ENCODE measurements at places on chromosomes 7 and 10. TPM values are rescaled to one million over a fixed set of nuclear protein-coding genes. Genes with fewer than 3 reads are reported as not detected.
A peak's percentile ranks its signal among the peaks of the same experiment; 100 is the strongest.

The TLX1 gene
- total RNA-seq = not detected

DNA sequence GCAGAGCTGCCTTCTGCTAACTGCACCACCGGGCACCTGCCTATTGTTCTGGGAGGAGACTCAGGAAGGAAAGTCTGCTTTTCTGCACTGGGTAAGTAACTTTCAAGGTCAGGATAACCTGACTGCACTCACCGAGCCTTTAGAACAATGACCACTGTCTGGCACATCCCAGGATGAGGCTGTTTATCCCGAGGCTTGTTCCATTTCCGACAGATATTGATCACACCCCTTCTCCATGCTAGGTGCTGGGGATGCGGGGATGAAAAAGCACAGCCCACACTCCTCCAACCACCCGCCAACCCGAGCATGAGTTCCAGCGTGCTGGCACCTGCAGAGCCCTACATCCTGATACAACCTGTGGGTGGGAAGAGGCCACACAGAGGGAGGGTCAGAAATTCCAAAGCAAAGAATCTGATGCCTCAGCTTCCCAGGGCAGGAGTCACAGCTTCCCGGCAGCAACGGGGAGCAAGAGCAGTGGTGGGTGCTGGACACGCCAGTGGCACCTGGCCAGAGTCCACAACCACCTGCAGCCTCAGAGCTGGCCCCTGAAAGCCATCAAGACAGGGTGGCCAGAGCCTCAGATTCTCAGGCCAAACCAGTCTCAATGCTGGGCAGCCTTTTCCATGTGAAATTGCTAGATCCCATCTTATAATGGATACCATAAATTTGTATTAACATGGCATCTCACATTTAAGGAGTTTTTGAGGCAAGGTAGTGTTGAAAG, 34.9 kb upstream of the CNPY1 start:
- peaks cover 19% of the 10 kb centered on the region for H3K4me1 ChIP-seq
- no peaks in the 10 kb centered on the region for H3K36me3 ChIP-seq
- peaks cover 53% of the 10 kb centered on the region for H3K27me3 ChIP-seq

DNA sequence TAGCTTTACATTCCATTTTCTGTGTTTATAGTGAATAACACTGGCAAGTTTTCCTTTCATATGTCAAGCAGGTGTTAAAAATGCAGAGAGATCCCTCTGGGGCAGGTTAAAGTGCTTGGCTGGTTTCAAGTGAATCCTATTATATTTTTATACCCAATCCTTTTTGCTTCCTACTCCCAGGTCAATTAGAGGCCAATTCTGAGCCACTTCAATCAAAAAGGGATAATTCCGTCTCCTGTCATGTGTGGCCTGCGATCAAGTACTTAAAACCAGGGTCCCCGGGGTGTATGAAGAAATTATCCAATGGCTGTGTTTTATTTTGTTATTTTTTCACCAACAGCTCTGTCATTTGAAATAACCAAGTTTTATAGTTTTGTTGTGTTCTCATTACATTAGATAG, 313.2 kb downstream of the PRPF18 start:
- DNase-seq = no peak
- peaks cover 38% of the 10 kb centered on the region for H3K27me3 ChIP-seq
- H3K4me1 ChIP-seq = no peaks in the 10 kb centered on the region
- H3K4me3 ChIP-seq = no peak overlapping the region
- no peaks in the 10 kb centered on the region for H3K36me3 ChIP-seq
- H3K27ac ChIP-seq = no peak overlapping the region

DNA sequence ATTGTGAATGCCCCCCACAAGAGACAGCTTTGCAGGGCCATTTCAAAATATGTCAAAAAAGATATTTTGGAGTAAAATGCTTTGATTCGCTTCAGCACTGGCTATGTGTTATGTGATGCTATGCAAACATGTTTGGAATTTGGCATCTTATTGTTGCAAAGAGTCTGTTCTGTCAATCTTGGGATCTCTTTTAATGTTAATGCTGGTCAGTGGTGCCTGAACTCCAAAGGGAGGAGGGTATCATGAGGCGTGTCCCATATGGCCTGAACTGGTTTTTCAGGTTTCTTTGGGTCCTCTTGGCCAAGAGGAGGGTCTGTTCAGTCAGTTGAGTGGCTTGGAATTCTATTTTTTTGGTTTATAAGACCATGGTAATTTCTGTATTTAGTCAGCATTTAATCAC, 81.4 kb downstream of the HECW1 start:
- DNase-seq = no peak
- H3K4me3 ChIP-seq = no peak overlapping the region
- no peaks in the 10 kb centered on the region for H3K4me1 ChIP-seq
- peaks cover 39% of the 10 kb centered on the region for H3K27me3 ChIP-seq

The PLAC9 gene
- total RNA-seq = not detected

The PDGFA gene
- total RNA-seq = 6.4 TPM

The NUTM2B gene
- 0.76 TPM for total RNA-seq

The FAM180A gene
- total RNA-seq = not detected

The LRRD1 gene
- not detected for total RNA-seq

The ADAM22 gene
- total RNA-seq = 3.2 TPM

DNA sequence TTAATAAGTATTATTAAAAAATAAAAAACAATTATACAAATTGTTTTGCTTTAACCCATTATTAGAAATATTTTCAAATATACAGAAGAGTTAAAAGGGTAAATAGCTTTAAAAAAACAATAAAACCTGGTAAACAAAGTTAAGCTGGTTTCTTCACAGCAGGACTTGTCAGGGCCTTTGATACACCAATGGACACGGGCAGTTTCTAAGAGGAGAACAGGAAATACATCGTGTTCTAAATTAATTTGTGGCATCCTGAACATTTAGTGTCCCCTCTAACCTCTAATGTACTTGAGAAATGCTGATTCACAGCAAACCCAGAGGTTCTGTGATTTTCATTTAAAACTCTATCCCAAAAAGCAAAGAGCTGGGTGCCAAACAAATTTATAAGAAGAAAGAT, 80.8 kb downstream of the RAB11FIP2 start:
- no peak for DNase-seq
- no peaks in the 10 kb centered on the region for H3K36me3 ChIP-seq
- H3K27me3 ChIP-seq = no peaks in the 10 kb centered on the region

The MRLN gene
- not detected for total RNA-seq

GRCh38 chr7:107045980-107046379, 1.5 kb downstream of the PRKAR2B start:
- H3K27ac ChIP-seq = no peak overlapping the region
- peaks cover 12% of the 10 kb centered on the region for H3K36me3 ChIP-seq
- DNase-seq = no peak
- H3K4me3 ChIP-seq = peak overlapping the region; percentile 66
- peaks cover 18% of the 10 kb centered on the region for H3K4me1 ChIP-seq
- H3K27me3 ChIP-seq = peaks cover 29% of the 10 kb centered on the region

DNA sequence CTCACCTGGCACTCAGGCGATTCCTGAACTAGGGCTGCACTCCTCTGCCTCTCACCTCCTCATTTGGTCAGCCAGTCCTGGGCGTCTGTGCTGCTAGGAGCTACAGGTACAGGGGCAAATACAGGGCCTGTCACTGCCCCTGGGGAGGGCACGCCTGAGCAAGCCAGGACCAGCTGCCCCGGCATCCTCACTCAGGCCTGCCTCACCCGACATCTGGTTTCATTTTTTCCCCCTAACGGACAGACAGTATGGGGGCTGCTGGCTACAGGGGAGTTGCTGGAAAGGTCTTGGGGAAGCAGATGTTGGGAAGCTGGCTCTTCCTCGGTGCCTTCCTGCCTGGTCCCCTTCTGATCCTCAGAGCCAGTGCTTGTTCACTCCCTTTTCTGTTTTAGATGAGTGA, 77.3 kb upstream of the PPIF start:
- H3K4me1 ChIP-seq = peaks cover 13% of the 10 kb centered on the region
- H3K4me3 ChIP-seq = no peak overlapping the region
- no peak overlapping the region for H3K27ac ChIP-seq

The H2BK1 gene
- not detected for total RNA-seq

GRCh38 chr7:5494683-5495561, 71.3 kb upstream of the TNRC18 start:
- H3K27me3 ChIP-seq = no peaks in the 10 kb centered on the region
- no peaks in the 10 kb centered on the region for H3K4me1 ChIP-seq
- H3K4me3 ChIP-seq = peak overlapping the region; percentile 9
- H3K36me3 ChIP-seq = peaks cover 55% of the 10 kb centered on the region
- H3K27ac ChIP-seq = no peak overlapping the region

GRCh38 chr7:1130021-1130990, 29.7 kb downstream of the ZFAND2A start:
- peaks cover 32% of the 10 kb centered on the region for H3K36me3 ChIP-seq
- DNase-seq = no peak
- no peaks in the 10 kb centered on the region for H3K4me1 ChIP-seq
- no peaks in the 10 kb centered on the region for H3K27me3 ChIP-seq
- no peak overlapping the region for H3K27ac ChIP-seq
- H3K4me3 ChIP-seq = no peak overlapping the region

The RFC2 gene
- total RNA-seq = 38.6 TPM

DNA sequence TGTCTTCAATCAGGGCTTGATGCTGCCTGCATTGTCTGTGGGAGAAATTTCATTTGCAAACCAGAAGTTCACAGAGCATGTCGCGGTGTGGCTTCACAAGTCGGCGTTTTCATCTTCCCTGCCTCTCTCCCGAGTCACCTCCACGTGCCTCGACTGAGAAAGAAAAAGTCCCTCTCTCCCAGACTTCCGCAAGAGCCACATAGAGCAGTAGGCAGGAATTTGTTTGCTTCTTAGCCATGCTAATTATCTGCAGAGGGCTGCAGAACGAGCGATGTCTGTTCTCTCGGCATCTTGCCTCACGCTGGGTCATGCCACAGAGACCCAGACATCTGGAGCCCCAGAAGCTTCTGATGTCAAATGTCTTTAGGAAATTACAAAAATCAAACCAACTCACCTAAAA, 272.2 kb downstream of the TCF7L2 start:
- H3K4me3 ChIP-seq = no peak overlapping the region
- H3K4me1 ChIP-seq = no peaks in the 10 kb centered on the region
- no peak for DNase-seq

- no peak overlapping the region for H3K27ac ChIP-seq
- no peak overlapping the region for H3K4me3 ChIP-seq
- peaks cover 12% of the 10 kb centered on the region for H3K27me3 ChIP-seq
These were observed 182.9 kb downstream of the HTR7 start for GRCh38 chr10:90674928-90675327.

The ANKRD30A gene
- not detected for total RNA-seq

GRCh38 chr7:47776335-47776734, 171.9 kb downstream of the PKD1L1 start:
- H3K36me3 ChIP-seq = no peaks in the 10 kb centered on the region
- H3K27ac ChIP-seq = no peak overlapping the region
- peaks cover 57% of the 10 kb centered on the region for H3K4me1 ChIP-seq
- no peak overlapping the region for H3K4me3 ChIP-seq
- DNase-seq = no peak
- no peaks in the 10 kb centered on the region for H3K27me3 ChIP-seq

GRCh38 chr7:113452245-113452644, 333.9 kb upstream of the SMIM30 start:
- no peak overlapping the region for H3K27ac ChIP-seq
- no peak overlapping the region for H3K4me3 ChIP-seq
- H3K27me3 ChIP-seq = no peaks in the 10 kb centered on the region

The COL28A1 gene
- total RNA-seq = 3.2 TPM

The INSYN2A gene
- total RNA-seq = not detected

- peak overlapping the region; percentile 46 for H3K4me3 ChIP-seq
- no peak for DNase-seq
- H3K27ac ChIP-seq = no peak overlapping the region
- peaks cover 25% of the 10 kb centered on the region for H3K36me3 ChIP-seq
- H3K4me1 ChIP-seq = peaks cover 14% of the 10 kb centered on the region
- no peaks in the 10 kb centered on the region for H3K27me3 ChIP-seq
These were observed 2.1 kb downstream of the CNNM1 start for GRCh38 chr10:99331207-99331803.

DNA sequence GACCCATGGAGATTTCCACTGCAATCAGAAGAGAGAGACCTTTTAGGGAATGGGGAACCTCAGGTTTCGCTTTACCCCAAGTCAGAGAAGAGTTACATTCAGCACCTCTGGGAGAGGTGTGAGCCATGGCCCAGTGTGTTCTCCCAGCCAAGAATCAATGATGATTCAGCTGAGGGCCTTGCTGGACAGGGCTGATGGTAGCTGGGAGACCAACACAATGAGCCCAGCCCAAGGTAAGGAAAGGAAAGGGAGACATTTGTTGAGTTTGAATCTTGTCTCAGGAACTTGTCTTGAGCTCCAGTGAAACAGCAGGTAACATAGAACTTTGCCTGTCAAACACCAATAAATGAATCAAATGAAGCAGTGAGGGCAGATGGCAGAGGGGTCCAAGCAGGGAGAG, 14.0 kb upstream of the PPIA start:
- DNase-seq = no peak
- H3K27ac ChIP-seq = no peak overlapping the region
- H3K27me3 ChIP-seq = no peaks in the 10 kb centered on the region

The CREB5 gene
- total RNA-seq = 12.9 TPM

DNA sequence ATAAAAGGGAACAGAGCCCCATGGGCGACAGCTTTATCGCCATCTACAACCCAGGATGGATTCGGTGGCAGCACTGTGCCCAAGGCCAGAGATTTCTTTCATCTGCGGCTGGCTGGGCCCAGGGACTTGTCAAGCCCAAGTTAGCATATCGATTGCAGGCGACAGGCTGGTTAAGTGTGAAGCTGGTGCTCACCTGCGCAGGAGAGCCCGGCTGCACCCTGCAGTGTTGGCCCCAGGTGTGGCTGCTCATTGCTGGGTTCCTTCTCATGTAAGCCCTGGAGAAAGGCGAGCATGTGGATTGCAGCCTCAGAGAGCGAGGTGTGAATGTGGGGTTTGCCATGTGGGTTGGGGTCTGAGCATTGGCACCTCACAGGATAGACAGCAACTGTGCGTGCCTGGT, 40.6 kb upstream of the LRRC4 start:
- no peaks in the 10 kb centered on the region for H3K4me1 ChIP-seq
- no peaks in the 10 kb centered on the region for H3K27me3 ChIP-seq
- H3K4me3 ChIP-seq = no peak overlapping the region
- no peak overlapping the region for H3K27ac ChIP-seq
- no peak for DNase-seq

- H3K4me3 ChIP-seq = no peak overlapping the region
- no peak overlapping the region for H3K27ac ChIP-seq
- DNase-seq = no peak
- no peaks in the 10 kb centered on the region for H3K36me3 ChIP-seq
These were observed 18.4 kb downstream of the NKX2-3 start for GRCh38 chr10:99551158-99551557.

The GRM8 gene
- 0.24 TPM for total RNA-seq

DNA sequence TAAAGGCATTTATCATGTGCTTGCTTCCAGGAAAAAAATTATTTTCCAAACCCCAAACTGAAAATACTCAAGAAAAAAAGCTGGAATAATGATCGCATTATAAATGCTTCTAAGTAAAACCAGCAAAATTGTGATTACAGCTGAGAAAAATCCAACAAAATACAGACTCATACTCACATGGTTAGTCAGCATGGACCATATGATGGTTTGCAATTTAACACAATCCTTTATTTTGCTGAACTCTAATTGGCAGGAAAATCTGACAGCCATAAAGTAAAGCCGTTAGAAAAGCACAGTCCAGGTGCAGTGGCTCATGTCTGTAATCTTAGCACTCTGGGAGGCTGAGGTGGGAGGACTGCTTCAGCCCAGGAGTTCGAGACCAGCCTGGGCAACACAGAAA, 59.6 kb downstream of the BRI3 start:
- peaks cover 5% of the 10 kb centered on the region for H3K36me3 ChIP-seq
- no peaks in the 10 kb centered on the region for H3K4me1 ChIP-seq
- H3K4me3 ChIP-seq = no peak overlapping the region
- H3K27ac ChIP-seq = no peak overlapping the region
